Suppressor macrophage (primary cell): ENCODE measurements at places on chromosomes 6 and 20.

DNA sequence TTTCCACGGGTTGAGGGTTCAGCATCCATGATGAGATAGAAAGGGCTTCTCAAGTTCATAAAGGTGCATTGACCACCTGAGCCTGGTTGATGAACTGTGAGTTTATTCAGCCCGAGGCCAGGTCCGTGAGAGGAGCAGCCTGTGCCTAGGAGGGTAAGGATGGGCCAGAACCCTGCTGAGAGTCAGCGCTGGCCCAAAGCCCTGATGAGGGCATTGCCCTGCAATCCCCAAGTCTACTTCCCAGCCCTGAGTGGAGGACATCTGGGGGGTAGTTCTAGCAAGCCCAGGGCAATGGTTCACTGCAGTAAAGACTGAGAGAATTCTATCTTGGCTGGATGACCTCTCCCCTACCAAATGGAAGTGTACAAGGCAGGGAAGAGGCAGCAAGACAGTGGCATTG, 123.3 kb upstream of the NXT1 start:
- no peak for DNase-seq

- DNase-seq: no peak
These were observed 1326.3 kb upstream of the GJE1 start for GRCh38 chr6:140806431-140806830.

- DNase-seq: no peak
These were observed 241.6 kb downstream of the PTPRK start for GRCh38 chr6:128278836-128279235.

- DNase-seq: no peak
These were observed 133.4 kb upstream of the CDH4 start for GRCh38 chr20:61118429-61119224.

DNA sequence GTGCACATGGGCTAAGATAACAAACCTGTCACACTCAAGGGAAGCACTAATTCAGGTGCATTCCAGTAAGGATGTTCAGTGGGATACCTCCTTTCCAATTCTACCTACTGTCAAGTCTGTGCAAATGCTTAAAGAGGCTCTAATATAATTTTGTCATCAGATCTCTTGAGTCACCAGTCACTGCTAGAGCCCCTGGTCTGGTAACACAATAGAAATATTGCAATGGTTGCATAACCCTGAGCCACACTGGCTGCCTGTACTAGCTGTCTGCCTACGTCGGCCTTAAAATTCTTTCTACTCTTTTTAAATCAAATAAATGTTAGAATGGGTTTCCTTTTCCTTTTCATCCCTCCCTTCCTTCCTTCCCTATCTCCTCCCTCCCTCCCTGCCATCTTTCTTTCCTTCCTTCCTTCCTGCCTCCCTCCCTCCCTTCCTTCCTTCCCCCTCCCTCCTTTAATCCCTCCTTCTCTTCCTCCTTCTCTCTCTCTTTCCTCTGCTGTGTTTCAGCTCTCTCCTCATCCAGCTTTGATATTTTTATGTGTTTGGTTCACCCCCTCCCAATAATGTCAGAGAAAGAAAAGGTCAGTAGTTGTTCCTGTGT, 28.1 kb upstream of the OLIG3 start:
- no peak for DNase-seq

DNA sequence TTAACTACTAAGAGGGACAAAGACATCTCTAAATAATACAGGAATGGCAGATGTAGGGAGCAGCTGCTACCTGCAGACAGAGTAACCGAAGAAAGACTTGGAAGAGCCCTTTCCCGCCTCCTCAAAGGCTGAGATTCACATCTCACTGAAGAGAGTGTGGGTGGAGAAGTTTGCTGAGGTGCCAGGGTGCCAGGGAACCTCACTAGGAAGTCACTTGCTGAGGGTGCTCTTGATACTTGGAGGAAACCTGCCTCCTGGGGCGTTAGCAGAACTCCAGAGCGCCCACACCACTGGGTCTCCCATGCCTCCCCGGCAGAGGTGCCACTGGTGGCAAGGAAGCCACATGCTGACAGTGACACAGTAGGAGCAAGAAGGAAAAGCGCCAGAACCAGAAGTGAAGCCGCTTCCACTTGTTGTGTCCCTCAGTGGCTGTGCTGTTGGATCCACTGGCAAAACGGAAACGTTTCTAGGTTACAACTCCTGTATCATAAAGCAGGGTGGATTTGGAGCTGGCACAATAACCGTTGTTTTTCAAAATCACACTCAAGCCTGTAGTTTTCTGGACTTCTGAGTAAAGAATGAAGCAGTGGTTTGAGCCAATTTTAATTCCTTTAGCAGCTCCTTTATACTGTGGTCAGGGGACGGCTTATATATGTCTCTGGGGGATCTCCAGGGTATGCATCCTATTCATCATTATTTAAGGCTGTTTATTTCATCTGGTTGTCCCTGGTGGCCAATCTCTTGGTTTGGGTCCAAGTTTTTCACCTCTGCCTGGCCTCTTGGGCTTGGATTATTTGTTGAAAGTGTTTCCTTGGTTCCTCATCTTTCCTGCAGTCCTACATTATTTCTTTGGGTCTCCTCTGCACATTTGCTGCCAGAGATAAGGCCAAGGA, 64.5 kb downstream of the CDC5L start:
- DNase-seq: no peak

DNA sequence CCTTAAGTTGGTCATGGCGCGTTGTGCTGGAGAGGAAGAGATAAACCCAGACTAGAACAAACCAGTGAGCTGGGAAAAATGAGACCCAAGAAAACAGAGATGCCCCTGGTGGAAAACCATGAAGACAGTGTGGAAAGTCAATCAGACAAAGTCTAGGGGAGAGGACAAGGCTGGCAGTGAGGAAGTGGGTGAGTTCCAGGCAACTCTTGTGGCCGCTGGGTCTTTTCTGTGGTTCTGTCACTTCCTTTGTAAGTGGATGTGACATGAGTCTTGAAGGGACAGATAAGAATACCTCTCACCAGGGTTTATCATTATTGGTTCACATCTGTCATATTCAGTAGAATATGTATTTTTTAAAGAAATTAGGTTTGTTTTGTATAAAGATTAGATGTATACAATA, 738.4 kb downstream of the DHX35 start:
- no peak for DNase-seq

DNA sequence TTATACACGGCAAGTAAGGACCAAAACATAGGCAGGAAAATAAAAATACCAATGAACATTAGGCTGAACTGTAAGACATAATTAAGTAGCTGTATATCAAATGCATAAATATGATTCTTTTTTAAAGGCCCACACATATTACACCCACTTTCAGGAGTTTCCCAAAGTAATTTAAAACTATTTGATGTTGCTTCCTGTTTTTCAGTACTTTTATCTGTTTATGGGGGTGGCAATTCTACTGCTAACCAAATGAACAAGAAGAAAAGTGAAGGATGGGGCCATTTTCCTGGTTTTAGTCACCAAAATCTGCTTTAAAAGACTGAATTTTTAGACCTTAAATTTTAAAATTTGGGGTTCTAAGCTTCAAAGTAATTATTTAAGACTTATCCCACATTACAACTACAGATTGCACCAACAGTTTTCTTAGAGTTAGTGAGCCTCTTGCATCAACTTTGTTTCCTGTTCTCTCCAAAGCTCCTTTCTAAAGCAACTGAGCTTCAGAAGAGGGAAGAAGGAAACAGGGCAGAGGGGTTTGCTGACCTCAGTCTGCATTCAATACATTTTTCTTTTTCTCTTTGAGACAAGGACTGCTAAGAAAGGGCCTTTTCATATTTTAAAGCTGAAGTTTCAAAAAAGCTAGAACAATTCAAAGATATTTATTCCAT, 191.0 kb downstream of the BACH2 start:
- DNase-seq: peak; percentile 80

DNA sequence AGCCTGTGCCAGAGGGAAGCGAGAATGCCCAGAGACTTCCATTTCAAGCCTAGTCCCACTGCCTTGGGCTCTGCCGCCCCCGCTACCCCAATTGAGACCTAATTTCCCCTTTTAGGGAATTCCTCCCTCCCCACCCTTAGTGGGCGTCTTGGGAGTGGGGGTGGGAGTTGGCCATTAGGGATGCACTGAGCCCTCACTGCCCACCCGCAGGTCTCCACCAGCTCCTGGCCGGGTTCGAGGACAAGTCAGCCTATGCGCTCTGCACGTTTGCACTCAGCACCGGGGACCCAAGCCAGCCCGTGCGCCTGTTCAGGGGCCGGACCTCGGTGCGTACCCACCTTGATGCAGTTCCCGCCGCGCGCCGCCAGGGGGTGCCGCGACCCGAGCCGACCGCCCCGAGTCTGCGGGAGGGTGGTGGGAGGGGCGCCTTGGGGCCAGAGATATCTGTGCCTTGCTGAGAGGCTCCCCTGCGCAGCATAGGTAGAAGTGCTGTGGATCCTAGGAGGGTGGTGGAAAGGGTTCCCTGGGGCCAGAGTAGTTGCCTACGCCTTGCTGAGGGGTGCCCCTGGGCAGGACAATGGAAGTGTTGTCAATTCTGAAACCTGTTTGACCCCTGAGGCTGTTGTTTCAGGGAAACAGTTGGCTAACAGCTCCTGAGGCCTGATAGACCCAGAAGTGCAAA, 9.2 kb downstream of the ITPA start:
- peak; percentile 70 for DNase-seq

DNA sequence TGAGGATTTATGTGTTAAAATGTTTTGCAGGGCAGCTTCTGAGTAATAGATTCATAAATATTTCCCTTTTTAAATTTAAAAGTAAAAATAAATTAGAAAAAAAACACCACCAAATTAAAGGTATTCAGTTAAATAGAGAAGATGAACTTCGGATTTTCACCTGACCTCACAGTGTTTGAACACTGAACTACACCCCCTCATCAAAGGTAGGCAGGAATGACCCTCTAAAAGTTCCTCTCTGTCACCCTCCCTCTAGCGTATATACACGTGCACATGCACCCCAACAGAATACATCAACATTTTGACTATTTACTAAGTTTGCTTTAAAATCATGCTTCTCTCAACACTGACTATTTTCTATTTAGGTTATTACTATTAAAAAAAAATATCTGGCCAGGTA, 528.3 kb downstream of the QKI start:
- no peak for DNase-seq

GRCh38 chr6:9711365-9711764, 703.5 kb downstream of the TFAP2A start:
- no peak for DNase-seq

DNA sequence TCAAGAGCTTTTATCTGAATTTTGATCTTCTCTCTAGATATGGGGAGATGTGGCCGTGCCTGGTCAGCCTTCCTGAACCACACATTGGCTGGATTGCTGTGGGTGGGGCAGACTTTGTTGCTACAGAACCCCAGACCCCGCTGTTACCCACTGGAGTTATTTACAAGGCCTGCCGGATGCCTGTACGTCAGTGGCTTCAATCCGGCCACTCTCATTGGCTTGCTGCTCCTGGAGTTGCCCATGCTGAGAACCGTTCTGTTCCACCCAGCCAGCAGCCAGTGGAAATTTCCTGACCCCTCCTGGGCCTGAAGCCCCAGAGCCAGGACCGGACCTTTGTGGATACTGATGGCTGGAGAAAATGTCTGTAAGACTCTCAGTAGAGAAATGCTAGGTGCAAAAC, 101.9 kb downstream of the TFAP2C start:
- no peak for DNase-seq

GRCh38 chr6:28969129-28969528, 36.0 kb downstream of the ZNF311 start:
- no peak for DNase-seq

GRCh38 chr20:58906894-58907293, 54.4 kb downstream of the GNAS start:
- DNase-seq: peak; percentile 38

DNA sequence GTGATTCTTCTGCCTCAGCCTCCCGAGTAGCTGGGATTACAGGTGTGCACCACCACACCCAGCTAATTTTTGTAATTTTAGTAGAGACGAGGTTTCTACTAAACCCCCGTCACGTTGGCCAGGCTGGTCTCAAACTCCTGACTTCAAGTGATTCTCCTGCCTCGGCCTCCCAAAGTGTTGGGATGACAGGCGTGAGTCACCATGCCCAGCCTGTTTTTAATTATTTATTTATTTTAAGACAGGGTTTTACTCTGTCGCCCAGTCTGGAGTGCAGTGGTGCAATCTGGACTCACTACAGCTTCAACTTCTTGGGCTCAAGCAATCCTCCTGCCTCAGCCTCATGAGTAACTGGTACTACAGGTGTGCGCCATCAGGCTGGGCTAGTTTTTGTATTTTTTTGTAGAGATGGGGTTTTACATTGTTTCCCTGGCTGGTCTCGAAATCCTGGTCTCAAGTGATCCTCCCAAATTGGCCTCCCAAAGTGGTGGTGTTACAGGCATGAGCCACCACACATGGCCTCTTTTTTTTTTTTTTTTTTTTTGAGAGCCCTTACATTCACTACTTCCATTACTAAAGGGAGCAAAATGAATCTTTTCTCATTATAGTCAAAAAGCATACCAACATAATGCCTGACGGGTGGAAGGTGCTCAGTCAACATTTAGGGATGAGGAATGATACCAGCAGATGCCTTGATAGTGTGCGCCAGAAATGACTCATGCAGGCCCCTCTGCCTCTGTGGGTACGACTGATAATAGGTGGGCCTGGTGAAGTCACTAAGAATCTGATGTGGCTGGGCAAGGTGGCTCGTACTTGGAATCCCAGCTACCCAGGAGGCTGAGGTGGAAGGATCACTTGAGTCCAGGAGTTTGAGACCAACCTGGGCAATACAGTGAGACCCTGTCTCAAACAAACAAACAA, 17.8 kb upstream of the RALGAPB start:
- no peak for DNase-seq

- no peak for DNase-seq
These were observed 66.3 kb downstream of the SMOC2 start for GRCh38 chr6:168507297-168507696.

DNA sequence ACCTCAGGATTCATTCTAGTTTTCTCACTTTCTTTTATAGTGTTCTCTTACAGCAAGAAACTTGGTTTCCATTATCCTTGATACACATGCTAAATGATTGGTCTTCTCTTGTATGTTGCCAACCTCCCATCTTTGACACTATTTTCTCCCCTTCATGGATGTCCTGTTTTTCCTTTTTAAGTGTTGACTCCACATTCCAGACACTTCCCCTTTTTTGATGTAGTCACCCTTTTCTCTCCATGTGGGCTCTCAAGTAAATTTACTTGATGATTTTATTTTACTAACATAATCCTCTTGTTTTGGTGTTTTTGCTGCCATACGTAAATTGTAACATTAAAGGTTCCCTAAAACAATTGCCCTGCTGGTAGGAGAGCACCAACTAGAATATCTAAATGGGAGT, 148.1 kb downstream of the ZFAND3 start:
- DNase-seq: peak; percentile 28

GRCh38 chr6:124747349-124747748, 214.9 kb upstream of the RNF217 start:
- DNase-seq: no peak

GRCh38 chr6:43948527-43949485, 178.4 kb downstream of the MRPL14 start:
- DNase-seq: no peak

- DNase-seq: no peak
These were observed 76.8 kb downstream of the MAFB start for GRCh38 chr20:40612247-40612646.

DNA sequence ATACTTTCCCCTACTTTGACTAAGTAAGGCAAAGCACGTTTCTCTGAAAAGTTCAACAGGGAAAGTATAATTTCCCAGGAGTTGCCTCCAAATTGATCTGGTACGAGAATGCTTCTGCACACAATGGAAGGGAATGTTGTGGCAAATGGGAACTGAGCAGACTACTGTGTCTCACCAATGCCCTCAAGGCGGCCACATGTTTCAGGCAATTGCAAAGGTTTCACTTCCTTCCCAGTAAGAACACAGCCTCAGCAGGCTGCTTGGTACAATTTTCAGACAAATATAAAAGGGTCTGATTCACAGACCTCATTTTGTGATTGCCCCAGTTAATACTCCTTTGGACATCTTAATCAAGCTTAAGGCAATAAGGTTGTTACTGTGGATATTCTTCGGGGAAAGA, 71.2 kb downstream of the KIAA0319 start:
- DNase-seq: peak; percentile 79
